Activated T-helper 1 cell treated with anti-CD3 and anti-CD28 coated beads, Interleukin-12 subunit alpha, Interleukin-12 subunit beta, Interleukin-2, Interleukin-4 antibody, amounts not matched to agents 30 ng/mL and 10 ng/mL and 1 ng/mL, durations not matched to agents 14 hours and 24 hours and 36 hours (primary cell): ENCODE measurements at places on chromosomes 16 and 17. TPM values are rescaled to one million over a fixed set of nuclear protein-coding genes. Genes with fewer than 3 reads are reported as not detected.
A peak's percentile ranks its signal among the peaks of the same experiment; 100 is the strongest.

DNA sequence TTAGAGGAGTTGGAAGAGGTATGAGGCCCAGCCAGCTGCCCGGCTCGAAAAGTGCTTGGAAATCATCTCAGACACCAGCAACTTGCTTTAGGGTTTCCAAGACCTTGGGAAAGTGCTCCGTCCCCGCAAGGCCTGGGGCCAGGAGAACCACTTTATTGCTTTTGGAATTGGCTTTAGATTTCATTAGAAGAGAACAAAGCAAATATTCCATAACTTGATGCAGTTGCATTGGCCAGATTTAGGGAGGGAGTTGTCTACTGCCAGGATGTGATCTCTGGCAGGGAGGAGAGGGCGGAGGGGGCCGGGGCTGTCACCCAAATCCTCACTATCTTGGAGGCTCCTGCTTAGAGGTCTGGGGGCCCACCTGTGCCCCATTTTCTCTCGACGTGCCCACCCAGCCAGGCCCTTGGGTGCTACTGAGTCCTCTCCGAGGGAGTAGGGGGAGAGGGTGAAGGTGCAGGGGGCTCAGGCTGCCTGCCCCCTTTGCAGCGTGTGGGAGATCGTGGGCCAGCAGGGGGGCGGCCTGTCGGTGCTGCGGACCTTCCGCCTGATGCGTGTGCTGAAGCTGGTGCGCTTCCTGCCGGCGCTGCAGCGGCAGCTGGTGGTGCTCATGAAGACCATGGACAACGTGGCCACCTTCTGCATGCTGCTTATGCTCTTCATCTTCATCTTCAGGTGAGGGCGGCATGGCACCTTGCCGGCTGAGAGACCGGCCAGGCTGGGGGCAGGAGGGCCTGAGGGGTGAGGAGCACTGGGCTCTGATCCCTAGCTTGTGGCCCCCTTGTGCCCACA, 30.6 kb downstream of the CACNA1G start:
- no peak for DNase-seq

DNA sequence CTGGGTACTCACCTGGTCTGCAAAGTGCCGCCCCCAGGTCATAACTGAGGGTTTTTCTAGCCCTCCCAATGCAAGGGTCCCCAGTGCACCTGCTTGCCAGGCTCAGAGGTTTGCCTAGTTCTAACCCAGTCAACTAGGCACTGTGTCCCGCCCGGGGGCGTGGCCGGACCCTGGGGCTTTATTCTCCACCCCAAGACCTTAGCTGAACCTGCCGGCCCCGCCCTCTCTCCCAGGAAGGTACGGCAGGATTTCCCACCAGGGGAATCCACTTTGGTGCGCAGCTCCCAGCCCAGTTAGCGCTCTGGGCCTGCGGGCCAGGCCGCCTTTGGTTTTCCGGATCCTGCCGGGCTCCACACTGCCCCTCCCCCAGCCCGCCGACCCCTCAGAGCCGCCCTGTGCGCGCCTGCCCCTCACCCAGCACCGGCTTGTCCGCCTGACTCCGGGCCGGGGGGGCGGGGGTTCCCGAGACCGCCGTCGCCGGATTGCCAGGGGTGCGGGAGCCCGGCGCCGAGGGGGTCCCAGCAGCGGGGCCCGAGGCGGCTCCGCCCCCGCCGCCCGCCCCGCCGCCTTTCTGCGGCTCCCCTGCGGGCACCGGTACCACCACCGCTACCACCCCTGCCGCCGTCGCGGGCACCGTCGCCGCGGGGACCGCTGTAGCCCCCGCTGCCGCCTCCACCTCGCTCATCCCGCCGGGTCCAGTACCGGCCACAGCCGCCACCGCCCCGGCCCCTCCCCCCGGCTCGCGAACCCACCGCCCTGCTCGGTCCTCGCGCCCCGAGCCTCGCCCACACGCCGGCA, 424 bp downstream of the YBX2 start:
- DNase-seq = no peak

SMIM22 gene
- not detected in 2 replicates for total RNA-seq

RTN4RL1 gene
- total RNA-seq = 1.0 TPM in 2 replicates

DNA sequence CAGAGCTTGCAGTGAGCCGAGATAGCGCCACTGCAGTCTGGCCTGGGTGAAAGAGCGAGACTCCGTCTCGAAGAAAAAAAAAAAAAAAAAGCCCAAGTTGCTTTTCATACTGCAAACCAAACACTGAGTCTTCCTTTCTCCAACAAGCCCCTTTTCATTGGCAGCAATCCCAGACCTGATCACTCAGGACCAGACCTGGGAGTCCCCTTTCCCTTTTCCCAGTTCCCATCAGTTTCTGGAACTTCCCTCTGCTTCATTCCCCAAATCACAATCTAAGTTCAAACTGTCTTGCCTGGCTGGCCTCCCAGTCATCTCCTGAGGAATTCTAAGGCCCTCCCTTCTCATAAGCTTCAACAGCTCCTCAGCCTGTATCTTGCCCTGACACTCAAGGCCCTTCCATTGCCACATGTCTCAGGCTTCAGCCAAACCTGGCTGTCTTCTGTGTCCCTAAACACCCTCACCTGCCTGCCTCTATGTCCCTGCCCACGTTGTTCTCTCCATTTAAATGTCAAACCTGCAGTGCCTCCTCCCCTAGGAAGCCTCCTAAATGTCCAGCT, 11.8 kb upstream of the PHF12 start:
- no peak for DNase-seq

GRCh38 chr17:4331614-4332013, 34.9 kb downstream of the UBE2G1 start:
- no peak for DNase-seq

DNA sequence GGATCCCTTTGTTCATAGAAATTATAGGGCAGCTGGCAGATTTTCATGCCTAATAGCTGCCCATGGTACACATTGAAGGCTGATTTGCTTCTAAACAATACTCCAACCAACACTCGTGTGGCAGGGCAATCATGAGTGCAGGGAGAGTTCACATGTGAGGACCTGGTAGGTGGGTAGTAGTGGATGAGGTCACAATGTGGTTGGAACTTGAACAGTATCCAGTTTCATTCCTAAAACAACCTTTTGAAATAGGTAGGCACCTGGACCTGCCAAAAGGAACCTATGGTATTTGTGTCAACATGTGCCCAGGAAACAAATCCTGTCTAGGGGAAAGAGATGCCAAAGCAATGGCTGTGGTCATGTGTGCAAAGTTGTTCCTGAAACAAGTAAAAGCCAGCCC, 32.8 kb downstream of the CCL4 start:
- DNase-seq = no peak

- DNase-seq = no peak
Measured at GRCh38 chr16:75372236-75372856, 61.0 kb downstream of the CFDP1 start.

DNA sequence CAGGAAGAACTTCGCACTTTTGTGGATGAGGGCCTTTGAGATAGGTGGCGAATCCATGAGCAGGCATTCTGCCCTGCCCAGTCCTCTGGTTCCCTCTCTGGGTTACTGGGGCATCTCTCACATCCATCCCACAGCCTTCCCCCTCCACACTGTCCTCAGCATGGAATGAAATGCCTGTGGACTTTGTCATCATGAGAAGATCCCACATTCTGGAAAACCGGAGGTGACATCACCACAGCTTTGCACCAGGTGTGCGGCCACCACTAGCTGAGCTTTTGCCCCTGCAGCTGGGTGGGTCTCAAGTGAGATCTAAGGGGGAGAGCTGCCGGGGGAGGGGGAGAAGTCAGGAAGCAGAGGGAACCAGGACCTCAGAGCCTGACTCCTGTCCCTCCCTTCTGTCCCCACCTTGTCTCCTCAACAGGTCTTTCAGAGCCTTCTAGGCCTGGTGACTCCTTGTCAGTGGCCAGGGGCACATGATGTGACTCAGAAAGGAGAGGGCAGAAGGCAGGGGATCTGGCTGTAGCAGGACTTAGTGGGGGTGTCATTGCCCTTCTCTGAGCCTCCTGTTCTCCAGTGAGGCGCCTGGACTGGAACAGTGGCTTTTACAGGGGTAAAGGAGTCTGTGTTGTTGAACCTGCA, 40.0 kb upstream of the DLX4 start:
- DNase-seq = no peak

DNA sequence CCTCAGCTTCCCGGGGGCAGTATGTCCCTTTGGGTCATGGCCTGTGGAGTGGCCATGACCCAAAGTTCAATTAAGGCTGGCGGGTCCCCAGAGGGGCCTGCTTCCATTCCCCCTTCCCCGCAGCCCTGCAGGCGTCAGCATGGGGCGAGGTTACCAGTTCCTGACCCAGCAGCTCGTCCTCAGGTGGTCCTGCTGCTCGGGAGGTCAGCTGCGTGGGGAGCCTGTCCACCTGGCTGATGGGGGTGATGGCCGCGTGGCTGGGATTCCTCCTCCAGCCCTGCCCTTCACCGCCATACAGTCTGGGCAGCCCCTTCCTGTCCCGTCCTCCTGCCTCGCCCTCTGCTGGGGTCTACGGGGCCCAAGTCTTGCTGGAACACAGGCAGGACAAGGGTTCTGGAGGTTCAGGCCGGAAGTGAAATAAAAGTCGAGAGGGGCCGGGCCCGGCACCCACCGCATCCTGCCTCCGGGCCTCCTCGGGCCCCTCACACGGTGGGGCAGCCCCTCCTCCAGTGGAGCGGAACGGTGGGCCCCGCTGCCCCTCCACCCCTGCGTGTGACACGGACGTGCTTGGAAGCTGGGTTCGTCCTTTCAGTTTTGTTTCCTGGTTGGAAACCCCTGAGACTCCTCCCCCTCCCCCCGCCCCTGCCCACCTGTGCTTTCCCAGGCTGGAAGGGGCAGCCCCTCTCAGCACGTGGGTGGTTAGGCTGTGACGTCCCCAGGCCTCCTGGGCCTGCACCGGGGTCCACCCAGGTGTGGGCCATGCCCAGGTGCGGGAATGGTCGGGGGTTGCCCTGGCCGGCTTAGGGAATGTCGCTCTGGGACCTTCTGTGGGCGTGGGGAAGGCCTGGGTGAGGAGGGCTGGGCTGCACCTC, 6.8 kb downstream of the UBALD2 start:
- DNase-seq = peak; percentile 70

DNA sequence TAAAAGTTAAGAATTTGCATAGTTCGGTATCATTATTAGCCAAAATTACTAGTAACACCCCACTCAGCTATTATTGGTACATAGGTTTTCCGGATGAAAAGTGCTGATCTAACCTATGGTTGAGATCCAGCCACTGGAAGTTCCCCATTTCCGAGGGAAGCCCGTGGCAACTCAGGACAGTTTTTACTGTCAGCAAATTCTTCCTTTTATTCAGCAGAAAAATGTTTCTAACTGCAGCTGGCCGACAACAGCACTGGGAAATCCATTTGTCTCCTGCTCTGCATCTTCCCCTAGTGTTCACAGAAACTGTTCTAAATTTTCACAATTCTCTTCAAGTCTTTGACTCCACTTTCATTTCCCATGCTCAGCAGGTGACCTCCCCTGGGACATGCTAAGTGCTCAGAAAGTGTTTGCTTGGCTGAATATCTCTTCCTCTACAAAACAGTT, 15.5 kb upstream of the MMD start:
- DNase-seq = no peak

LGALS9 gene
- 38.4 and 39.7 TPM in 2 replicates for total RNA-seq

DNA sequence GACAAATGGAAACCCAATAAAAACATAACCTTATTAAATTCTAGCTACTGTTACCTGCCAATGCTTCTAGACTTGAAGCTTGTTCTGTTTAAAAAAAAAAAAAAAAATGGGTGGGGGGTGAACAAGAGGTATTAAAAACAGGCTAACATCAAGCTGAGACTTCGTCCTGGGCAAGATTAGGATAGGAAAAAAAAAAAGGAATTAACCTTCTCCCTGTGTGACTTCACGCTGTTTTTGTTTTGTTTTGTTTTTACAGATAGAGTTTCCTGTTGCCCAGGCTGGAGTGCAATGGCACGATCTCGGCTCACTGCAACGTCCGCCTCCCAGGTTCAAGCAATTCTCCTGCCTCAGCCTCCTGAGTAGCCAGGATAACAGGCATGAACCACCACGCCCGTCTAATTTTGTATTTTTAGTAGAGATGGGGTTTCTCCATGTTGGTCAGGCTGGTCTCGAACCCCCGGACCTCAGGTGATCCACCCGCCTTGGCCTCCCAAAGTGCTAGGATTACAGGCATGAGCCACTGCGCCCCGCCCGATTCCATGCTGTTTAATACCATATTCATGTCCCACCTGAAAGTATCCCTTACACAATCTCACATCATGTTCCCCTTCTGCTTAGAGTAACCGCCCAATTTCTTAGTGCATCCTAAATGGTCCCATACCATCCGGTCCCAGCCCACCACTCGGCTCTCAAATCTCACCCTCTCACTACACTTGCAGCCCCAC, 2.2 kb downstream of the USP31 start:
- no peak for DNase-seq

IRX6 gene
- not detected in 2 replicates for total RNA-seq

DNA sequence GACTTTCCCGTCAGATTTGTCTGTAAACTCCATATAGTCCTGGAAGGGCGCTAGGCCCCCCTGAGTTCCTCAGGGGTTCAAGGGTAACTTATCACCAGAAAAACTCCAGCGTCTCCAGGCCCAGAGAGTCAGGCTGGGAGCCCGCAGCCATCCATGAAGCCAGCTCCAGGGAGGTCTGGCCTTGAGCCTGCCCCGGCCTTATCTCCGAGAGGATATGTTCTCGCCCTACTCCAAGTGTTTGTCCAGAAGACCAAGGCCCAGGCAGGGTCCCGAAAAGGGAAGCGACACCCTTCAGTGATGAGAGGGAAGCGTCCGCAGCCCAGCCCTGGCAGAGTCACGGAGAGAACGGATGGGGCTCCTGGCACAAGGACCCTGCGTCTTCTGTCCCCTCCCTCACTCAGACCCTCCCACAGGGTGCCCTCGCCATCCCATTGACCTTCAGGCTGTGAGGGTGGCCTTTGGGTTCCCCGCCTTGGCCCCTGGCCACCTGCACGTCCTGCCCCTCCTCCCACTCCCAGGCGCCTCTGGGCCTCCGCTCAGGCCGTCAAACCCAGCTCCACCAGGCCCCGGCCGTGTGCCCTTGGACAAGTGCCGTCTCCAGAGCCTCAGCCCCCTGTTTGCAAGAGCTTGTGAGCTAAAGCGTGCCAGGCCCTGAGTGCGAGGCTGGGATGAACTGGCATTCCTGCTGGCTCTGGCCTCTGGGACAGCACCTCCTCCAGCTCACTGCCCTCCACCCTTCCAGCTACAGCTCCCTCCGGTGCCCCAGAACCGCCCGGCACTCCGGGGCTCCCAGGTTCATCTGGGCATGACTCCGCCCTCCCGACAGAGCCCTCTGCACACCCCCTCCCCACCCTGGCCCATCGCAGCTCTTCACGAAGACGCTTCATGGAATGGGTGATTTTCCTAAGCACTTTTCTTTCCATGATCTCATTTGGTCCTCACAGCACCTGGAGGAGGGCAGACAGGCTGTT, 83.4 kb downstream of the ZDHHC7 start:
- no peak for DNase-seq

FLCN gene
- total RNA-seq = 35.5 and 36.4 TPM in 2 replicates

LRRC46 gene
- total RNA-seq = 0.39 and 0.70 TPM in 2 replicates
